SHP77 (cell line): ENCODE measurements at places on chromosomes 5 and 9.
A peak's percentile ranks its signal among the peaks of the same experiment; 100 is the strongest.

DNA sequence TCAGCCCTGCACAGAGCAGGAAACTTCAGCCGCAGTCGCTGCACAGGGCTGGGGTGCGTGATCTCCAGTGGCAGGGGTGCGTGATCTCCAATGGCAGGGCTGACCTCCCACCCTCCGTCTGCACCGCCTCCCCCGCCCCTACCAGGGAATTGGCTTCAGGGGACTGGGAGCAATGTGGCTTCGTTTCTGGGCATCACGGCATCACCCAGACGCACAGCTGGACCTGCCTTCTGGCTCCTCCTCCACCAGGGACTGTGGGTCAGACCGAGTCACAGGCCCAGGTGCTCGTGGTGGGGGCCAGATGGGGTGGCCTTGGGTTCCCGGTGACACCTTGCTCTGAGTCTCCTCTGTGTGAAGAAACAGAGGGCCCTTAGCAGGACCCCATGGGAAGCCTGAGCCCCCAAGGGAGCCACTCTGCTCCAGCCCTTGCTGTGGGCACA lies 51.1 kb downstream of the AHRR start:
- DNase-seq: peak; percentile 50

DNA sequence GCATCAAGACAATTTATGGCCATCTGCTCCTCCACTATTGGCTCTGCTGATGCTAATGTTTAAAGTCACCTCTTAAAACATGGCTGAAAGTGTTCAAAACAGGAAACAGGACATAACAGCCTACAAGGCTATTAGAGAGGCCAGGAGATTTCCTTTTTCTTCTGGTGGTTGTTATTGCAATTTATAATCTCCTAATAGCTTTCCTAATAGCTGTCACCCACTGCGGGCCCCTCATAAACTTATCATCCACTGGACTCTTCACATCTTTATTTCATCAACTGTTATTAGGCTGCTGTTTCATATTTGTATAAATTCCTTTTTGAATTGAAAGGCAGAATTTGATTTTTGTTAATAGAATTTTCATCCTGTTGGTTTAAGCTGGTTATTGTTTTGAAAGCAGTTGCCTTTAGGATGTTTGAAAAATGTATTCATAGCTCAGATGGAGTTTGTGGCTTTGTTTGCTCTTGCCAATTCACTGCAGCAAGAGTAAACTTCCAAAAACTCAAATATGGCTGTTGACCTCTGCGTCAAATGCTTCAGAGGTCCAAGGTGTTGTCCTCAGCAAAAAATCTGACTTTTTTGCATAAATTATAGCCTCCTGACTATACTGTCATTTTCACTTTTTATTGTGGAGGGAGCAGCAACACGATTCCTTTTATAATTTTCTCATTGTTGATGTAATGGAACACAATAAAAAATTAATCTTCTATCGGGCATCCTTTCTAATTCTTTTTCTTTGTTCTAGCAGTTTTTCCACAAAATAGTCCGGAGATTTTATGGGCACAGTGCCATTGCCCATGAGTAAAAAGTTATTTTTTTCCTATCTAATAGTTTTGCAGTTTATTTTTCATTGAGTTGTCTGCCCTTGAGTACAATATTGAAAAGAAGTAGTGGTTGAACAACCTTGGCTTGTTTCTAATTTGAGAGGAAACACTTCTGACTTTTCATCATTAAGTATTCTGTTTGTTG lies 69.3 kb downstream of the MAT2B start:
- DNase-seq: no peak

DNA sequence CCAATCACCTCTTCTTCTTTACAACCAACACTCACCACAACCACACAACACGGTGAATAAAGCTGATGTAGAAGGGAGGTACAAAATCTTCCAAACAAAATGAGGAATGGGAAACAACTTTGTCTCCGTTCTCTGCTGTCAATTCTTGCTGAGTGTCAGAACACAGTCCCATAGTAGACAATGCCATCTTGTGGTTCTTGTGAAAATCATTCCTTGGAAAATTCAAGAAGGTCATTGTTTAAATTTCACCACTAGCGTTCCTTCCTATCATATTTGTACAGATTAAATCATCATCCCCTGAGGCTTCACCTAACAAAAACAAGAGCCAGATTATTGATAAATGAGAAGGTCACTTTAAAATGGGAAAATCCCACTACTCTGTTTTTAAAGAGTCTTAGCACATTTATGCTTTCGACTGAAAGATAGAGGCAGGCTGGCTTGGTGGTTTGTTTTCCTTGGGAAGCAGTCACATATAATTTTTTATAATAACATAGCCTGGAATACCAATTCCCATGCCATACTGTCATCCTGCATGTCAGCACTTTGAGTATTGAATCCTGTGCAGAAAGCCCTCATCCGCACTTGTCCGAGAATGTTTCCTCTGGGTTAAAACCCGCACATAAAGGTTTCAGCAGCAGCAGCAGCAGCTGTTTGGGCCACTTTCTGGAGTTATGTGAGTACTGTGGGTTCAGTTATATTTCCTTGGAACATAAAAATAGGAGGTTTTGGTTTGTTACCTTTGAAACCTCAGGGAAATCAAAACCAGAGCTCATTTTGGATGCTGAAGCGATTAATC lies 395.0 kb upstream of the SMARCA2 start:
- no peak for DNase-seq

- no peak for DNase-seq
These were observed 9.7 kb downstream of the NFIB start for GRCh38 chr9:14304259-14304658.

- DNase-seq: no peak
These were observed 66.6 kb downstream of the RXRA start for GRCh38 chr9:134392900-134393299.

GRCh38 chr5:44225231-44226160 lies 163.7 kb downstream of the FGF10 start:
- no peak for DNase-seq

GRCh38 chr5:138602371-138603000 lies 27.3 kb upstream of the HSPA9 start:
- DNase-seq: no peak

DNA sequence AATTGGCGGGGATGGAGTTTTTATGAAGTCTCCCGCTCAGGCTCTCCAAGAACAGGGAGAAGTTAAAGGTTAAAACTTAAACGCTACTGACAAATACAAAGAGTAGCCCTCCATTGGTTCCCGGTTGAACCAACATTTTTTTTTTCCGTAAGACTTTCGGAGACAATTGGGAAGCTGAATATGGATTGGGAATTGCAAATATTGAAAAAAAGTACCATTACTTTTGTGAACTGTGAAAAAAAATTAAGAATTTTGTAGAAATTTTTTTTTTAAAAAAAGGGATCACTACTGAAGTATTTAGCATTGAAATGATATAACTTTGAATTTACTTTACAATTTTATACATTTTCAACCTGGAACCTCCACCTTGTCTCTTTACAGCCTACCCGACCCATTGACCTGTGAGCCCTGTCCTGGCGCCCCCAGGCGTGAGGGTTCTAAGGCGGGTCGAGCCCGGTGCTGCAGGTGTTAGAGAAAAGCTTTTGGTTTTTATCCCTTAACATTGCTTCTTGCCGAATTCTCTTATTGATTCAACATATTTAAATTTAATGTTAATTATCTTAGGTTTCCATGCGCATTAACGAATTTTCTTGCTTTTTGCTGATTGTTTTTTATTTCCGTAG lies 448 bp upstream of the ZNF782 start:
- DNase-seq: no peak

DNA sequence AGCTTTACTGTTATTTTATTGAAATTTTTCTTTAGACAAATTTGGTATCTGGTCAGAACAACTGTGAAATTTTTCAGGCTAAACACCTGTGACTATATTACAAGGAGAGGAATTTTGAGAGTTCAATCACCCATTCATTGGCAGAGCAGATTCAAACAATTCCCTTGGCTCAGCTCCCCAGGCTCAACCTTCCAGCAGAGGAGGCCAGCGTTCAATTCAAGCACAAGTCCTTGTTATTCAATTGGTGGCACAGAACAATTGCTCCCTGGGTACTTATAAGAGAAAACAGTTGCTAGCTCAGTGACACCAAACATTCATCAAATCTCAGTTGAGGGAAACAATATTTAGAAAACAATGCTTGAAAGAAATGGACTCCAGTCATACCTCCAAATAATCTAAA lies 83.3 kb downstream of the SUSD1 start:
- DNase-seq: peak; percentile 21

GRCh38 chr5:31987985-31988710 lies 186.0 kb downstream of the GOLPH3 start:
- DNase-seq: no peak

DNA sequence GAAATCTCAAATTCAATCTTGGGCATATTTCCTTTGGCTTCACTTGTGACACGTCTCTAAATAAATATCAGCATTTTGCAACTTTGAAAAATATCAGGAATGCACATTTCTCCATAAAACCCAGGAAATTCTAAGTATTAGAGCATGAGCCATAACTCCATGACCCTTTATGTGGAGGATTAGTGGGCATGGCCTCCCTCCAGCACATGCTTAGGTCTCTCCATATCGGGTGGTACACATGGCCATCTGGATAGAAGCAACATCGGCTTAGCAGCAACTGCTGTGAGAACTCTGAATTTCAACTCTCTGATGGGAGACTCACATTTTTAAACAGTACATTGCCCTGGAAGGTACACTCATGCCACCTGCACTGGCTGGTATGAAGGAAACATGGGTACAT lies 73.7 kb upstream of the EGFLAM start:
- no peak for DNase-seq

GRCh38 chr5:137572042-137572695 lies 73.0 kb upstream of the SPOCK1 start:
- no peak for DNase-seq

GRCh38 chr5:73637565-73637964 lies 11.6 kb downstream of the ARHGEF28 start:
- DNase-seq: no peak

GRCh38 chr5:132272311-132273210 lies 15.1 kb downstream of the PDLIM4 start:
- DNase-seq: peak; percentile 49

DNA sequence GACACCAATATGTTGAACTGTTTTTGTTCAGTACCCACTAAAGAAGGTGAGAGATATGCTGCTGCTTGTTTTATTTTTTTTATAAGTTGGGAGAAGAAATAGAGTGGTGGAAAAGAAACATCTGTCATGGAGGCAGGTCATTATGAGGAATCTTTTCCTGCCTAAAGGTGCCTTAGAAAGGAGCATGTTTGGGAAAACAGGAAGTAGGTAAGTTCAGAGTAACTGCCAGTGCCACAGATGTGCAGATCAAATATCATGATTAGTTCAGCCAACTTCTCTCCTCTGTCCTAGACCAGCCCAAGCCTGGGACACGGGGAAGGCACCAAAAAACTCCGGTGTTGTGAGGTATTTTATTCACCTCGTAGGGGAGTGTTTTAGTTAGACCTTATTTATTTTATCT lies 144.2 kb downstream of the MAN2A1 start:
- DNase-seq: no peak

GRCh38 chr5:159849437-159850083 lies 66.7 kb upstream of the ADRA1B start:
- DNase-seq: no peak

GRCh38 chr5:154543380-154543779 lies 65.4 kb upstream of the HAND1 start:
- no peak for DNase-seq
